Activated CD4-positive, alpha-beta T cell treated with anti-CD3 and anti-CD28 coated beads, Interleukin-2, amount 10 ng/mL, durations not matched to agents 7 days and 5 days (primary cell): ENCODE measurements at places on chromosomes 6 and 20. TPM values are rescaled to one million over a fixed set of nuclear protein-coding genes. Genes with fewer than 3 reads are reported as not detected.
A peak's percentile ranks its signal among the peaks of the same experiment; 100 is the strongest.

GRCh38 chr6:11969092-11969491, 43.0 kb upstream of the HIVEP1 start:
- no peak overlapping the region for H3K27ac ChIP-seq
- H3K4me1 ChIP-seq, result no peaks in the 10 kb centered on the region
- no peak overlapping the region for H3K4me3 ChIP-seq
- H3K27me3 ChIP-seq, result no peaks in the 10 kb centered on the region

- H3K27ac ChIP-seq, result no peak overlapping the region
- H3K27me3 ChIP-seq, result peaks cover 60% of the 10 kb centered on the region
- H3K36me3 ChIP-seq, result peaks cover 63% of the 10 kb centered on the region
- H3K4me3 ChIP-seq, result no peak overlapping the region
- H3K4me1 ChIP-seq, result peaks cover 67% of the 10 kb centered on the region
Measured at GRCh38 chr20:57632286-57632685, 12.1 kb upstream of the ZBP1 start.

Gene SLC52A3
- total RNA-seq, result not detected

DNA sequence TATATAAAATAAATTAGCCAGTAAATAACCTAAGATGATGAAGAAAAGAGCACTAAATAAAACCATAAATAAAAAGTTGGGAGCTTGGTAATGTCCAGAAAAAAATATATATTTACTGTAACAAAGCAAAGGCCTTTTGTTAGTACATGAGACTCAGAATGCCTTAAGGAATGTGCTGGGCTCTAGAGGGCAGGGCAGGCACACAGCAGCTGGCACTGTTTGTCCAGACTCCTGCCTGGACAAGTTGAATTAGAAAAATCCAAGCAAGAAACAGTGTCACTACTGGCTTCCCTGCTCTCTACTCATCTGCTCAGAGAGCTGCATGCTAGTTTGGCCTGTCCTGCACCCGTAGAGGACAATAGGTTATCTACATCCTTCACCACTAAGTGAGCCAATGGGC, 8.8 kb downstream of the DEFB129 start:
- peaks cover 26% of the 10 kb centered on the region for H3K4me1 ChIP-seq
- H3K36me3 ChIP-seq, result no peaks in the 10 kb centered on the region

DNA sequence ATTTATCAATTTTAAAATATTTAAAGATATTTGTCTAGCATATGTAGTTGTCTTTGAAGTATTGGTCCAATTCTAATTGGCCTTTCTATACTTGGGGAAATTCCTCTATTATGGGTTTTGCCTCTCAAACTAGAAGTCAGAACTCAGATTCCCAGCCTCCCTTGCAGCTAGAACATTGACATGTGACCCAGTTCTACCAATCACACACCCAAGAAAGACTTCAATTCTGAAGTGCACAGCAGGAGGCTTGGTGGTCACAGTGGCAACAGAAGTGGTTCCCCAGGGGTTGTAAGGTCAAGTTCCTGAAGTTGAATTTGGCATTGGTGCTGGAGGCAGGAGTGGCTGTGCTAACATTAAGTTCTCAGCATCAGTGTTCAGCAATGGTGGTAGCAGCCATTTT, 14.8 kb upstream of the FKBP5 start:
- no peak overlapping the region for H3K4me3 ChIP-seq
- DNase-seq, result no peak
- no peaks in the 10 kb centered on the region for H3K27me3 ChIP-seq

Gene DOK5
- total RNA-seq, result not detected

DNA sequence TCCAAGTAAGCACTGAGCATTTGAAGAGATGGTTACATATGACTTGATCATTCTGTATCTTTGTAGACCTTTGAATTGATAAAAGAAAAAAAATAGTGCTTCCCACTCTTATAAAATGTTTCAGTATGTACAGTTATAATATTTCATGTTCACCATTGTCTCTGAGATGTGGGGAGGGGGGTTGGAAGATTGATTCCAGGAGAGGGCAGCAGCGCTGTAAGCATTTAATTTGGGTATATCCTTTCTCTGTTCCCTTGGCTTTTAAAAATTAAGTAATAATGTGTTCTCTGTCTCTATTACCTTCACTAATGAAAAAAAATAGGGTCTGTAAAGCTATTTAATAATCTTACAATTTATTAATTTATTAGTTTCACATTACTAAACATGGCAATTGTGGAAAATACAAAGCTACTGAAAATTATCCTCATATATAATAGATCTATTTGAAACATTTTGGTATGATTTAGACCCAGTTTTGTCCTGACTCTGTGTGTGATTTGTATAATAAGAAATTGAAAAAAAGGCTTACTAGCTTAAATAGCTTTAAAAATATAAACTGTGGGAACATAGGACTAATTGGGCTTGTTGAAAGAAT, 341.2 kb downstream of the CDKAL1 start:
- no peak overlapping the region for H3K4me3 ChIP-seq
- H3K27me3 ChIP-seq, result no peaks in the 10 kb centered on the region
- DNase-seq, result no peak
- H3K4me1 ChIP-seq, result peaks cover 6% of the 10 kb centered on the region
- no peak overlapping the region for H3K27ac ChIP-seq
- H3K36me3 ChIP-seq, result peaks cover 4% of the 10 kb centered on the region

Gene CTAGE9
- not detected for total RNA-seq

GRCh38 chr20:8860011-8860495, 208.8 kb upstream of the PLCB4 start:
- H3K27me3 ChIP-seq, result no peaks in the 10 kb centered on the region
- DNase-seq, result no peak
- no peak overlapping the region for H3K27ac ChIP-seq
- H3K4me1 ChIP-seq, result no peaks in the 10 kb centered on the region

DNA sequence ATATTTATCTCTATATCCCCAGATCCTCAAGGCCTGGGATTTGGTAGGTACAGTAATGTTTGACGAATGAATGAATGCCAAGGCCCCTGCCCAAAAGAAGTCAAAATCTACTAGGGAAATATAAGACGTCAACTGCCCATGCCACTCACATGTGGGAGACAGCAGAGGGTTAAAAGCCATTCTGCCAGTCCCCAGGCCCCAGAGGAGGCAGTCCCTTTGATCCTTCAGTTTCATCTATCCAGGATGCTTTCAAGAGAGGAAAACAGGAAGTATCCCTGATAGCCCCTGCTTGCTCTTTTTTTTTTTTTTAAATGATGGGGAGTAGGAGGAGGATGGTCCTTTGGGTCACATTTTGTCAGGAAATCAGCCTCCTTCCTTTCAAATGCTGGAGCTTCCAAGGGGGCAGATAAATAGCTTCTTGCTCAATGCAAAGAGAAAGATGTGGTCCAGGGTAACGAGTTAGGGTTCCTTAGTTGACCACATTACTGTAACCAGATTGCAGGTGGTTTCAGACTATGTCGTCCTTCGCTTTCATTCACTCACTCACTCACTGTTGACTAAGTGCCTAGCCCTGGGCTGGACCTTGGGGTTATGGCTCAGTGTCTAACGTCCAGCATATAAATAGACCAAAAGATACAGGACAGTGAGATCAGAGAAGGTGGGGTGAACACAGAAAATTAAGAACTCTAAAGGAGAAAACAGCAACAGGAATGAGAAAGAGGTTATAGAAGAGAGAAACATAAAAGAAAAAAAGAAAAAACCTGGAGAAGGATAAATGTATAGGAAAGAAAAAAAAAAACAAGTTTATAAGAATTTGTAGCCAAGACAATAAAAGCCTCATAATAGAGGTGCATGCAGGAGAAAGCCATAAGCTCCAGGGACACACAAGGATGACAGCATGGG, 64.6 kb upstream of the PIM1 start:
- DNase-seq, result no peak
- H3K27me3 ChIP-seq, result no peaks in the 10 kb centered on the region
- H3K27ac ChIP-seq, result no peak overlapping the region

GRCh38 chr6:73823046-73823735, 127.2 kb downstream of the CD109 start:
- no peak for DNase-seq
- H3K36me3 ChIP-seq, result peaks cover 24% of the 10 kb centered on the region
- H3K27me3 ChIP-seq, result no peaks in the 10 kb centered on the region
- no peaks in the 10 kb centered on the region for H3K4me1 ChIP-seq

DNA sequence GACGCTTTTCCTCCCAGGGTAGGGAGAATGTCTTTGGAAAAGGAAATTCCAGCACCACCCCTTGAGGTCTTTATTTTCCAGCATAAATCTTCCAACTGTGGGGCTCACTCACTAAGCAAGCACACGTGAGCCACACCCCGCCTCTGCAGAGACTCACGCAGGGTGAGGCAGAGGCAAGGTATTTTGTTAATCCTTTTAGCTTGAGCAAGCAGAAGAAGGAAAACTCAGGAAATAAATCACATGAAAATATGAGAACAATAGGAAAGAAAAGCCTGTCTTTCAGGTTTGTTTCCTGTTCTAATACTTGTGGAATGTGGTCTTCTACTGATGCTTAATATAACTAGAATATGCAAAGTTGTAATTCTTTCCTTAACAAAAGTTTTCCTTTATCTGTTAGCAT, 4.1 kb upstream of the PHACTR2 start:
- peaks cover 31% of the 10 kb centered on the region for H3K27me3 ChIP-seq
- H3K4me1 ChIP-seq, result peaks cover 5% of the 10 kb centered on the region
- no peak for DNase-seq
- peaks cover 6% of the 10 kb centered on the region for H3K36me3 ChIP-seq
- no peak overlapping the region for H3K4me3 ChIP-seq

GRCh38 chr6:127092466-127092865, 26.0 kb upstream of the RSPO3 start:
- no peaks in the 10 kb centered on the region for H3K4me1 ChIP-seq
- no peaks in the 10 kb centered on the region for H3K36me3 ChIP-seq
- peaks cover 7% of the 10 kb centered on the region for H3K27me3 ChIP-seq
- no peak overlapping the region for H3K4me3 ChIP-seq
- no peak overlapping the region for H3K27ac ChIP-seq

DNA sequence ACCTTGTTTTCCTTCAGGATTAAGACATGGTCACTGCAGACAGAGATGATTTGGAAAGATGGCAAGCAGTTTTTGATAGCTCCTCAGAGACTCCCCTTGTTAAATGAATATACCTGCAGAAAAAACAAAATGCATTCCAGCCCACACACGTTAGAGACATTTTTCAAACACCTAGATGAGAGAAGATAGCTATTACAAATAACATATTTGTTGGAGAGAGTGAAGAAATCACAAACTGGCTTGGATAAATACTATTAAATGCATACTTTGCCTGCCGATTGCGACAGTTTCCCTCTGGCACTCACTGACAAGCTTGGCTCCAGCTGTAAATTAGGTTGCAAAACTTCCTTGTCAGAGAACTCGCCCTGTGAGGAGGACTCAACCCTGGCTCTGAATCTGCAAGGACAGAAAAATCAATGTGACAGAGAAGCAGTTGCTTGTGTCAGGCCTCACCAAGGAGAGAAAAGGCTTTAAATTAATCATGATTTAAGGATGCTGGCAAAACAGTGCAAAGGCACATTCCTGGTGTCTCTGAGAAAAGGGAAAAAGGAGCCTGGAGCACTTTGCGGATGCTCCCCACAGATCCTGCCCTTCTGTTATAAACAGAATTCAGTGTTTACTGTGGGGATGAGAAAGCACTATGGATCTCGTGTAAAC, 423.7 kb upstream of the MARCKS start:
- H3K27me3 ChIP-seq, result no peaks in the 10 kb centered on the region
- no peak overlapping the region for H3K27ac ChIP-seq
- DNase-seq, result no peak
- H3K4me3 ChIP-seq, result no peak overlapping the region

Gene C6orf141
- total RNA-seq, result 0.47 TPM

- H3K27me3 ChIP-seq, result no peaks in the 10 kb centered on the region
- peaks cover 66% of the 10 kb centered on the region for H3K4me1 ChIP-seq
- H3K4me3 ChIP-seq, result no peak overlapping the region
- no peak for DNase-seq
- peak overlapping the region; percentile 74 for H3K27ac ChIP-seq
- peaks cover 15% of the 10 kb centered on the region for H3K36me3 ChIP-seq
Measured at GRCh38 chr20:47358672-47359529, 2.4 kb upstream of the ZMYND8 start.

DNA sequence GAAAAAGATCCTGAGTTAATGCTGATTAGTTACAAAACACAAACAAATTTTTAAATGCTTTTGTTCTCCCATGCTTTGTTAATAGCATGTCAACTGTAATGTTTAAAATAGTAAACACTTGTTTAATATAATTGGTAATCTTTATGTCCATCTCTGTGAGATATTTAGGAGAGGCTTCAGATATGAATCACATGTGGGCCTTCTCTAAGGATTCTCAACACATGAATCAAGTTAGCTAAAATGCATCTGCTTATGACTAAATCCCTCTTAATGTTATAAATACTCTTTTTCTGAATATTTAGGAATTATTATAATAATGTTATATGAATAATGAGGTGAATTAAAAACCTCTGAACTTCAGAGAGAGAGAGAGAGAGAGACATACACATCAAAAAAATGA, 345.9 kb upstream of the MANEA start:
- H3K4me3 ChIP-seq, result no peak overlapping the region
- no peak for DNase-seq
- no peaks in the 10 kb centered on the region for H3K4me1 ChIP-seq

Gene C6orf15
- total RNA-seq, result not detected

DNA sequence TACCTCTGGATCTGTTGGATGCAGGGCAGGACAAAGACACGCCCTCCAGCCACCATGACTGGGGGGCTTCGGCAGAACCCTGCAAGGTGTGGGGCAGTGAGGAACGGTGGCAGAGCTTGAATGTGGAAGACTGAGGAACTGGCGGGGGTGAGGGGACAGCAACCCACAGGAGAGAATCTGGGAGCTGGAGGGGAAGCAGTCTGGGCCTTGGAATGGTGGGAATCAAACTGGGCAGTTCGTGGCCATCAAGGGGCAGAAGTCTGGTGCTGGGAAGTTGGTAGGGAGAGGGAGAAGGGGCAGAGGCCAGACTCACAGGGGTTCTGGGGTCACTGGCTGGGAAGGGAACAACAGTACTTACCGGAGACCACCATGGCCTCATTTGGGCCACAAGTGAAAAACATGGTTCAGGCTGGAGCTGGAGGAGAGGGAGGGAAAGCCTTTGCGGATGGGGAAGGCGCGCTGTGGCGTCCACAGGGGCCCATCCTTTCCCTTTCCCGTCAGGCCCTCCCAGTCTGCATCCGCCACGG, 635 bp downstream of the FLOT1 start:
- H3K36me3 ChIP-seq, result peaks cover 66% of the 10 kb centered on the region
- no peaks in the 10 kb centered on the region for H3K27me3 ChIP-seq
- peak overlapping the region; percentile 85 for H3K27ac ChIP-seq
- peaks cover 84% of the 10 kb centered on the region for H3K4me1 ChIP-seq
- H3K4me3 ChIP-seq, result peak overlapping the region; percentile 87

Gene LST1
- 36.8 TPM for total RNA-seq

Gene RIPPLY2
- total RNA-seq, result not detected

Gene PIGT
- total RNA-seq, result 77.9 TPM

GRCh38 chr20:51037532-51038115, 14.7 kb upstream of the KCNG1 start:
- peaks cover 2% of the 10 kb centered on the region for H3K27me3 ChIP-seq
- no peaks in the 10 kb centered on the region for H3K36me3 ChIP-seq
- DNase-seq, result no peak
- H3K27ac ChIP-seq, result no peak overlapping the region

Gene SEL1L2
- total RNA-seq, result not detected

DNA sequence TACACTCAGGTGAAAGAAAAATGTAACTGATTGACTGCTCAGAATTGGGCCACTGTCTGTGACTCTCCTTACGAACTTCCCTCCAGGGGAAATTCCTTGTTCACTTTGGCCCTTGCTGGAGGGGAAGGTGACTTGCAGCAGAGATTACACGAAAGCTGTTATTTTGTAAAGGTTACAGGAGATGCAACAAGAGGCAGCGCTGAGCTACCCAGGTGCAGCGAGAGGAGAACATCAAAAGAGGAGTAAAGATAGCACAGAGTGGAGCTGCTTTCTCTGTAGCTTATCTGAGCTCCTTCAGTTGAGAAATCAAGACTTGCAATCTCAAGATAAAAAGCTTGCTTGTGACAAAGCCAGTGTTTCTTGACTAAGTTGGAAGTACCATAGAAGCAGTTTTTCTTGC, 144.6 kb downstream of the ARHGAP18 start:
- no peaks in the 10 kb centered on the region for H3K4me1 ChIP-seq
- peaks cover 5% of the 10 kb centered on the region for H3K27me3 ChIP-seq
- no peak overlapping the region for H3K27ac ChIP-seq
- H3K4me3 ChIP-seq, result no peak overlapping the region
- H3K36me3 ChIP-seq, result peaks cover 2% of the 10 kb centered on the region
